ENCODE measurements at places on chromosomes 5 and 9.

DNA sequence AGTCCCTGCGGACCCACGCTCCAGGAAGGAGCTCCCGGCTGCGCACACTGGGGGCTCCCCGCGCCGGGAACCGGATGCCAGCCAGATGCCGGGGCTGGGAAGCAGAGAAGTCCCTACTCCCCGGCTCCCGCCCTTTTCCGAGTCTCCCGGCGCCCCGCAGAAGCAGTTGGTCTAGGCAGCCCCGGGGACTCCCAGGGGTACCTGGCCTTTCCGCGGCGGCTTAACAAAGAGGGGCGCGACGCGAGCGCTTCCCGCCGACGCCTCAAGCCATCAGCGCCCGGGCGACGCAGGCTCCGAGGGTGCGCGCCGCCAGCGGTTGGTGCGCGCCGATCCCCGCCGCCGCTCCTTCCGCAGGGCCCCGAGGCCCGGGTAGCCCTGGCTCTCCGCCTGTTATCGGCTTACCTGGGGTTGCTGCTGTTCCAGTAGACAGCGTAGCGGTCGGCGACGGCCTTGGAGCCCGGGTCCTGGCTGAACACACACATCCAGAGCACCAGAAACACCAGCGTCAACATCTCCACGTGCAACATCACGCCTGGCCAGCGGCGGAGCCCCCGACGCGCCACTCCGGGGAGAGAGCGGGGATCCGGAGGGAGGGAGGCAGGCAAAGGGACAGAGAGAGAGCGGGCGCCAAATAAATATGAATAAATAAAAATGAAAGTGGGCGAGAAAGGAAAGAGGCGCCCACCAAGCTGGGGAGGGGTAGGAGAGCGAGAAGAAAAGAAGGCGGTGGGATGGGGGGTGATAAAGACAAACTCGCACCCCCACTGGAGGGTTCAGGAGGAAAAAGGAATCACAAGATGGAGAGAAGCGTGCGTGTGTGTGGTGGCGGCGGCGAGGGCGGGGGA lies 428 bp downstream of the EFNA5 start:
- DNase-seq: no peak

- no peak for DNase-seq
Measured at GRCh38 chr5:17314907-17315471, 97.6 kb downstream of the BASP1 start.

GRCh38 chr9:135487281-135488012 lies 7.9 kb downstream of the PPP1R26 start:
- DNase-seq: no peak

DNA sequence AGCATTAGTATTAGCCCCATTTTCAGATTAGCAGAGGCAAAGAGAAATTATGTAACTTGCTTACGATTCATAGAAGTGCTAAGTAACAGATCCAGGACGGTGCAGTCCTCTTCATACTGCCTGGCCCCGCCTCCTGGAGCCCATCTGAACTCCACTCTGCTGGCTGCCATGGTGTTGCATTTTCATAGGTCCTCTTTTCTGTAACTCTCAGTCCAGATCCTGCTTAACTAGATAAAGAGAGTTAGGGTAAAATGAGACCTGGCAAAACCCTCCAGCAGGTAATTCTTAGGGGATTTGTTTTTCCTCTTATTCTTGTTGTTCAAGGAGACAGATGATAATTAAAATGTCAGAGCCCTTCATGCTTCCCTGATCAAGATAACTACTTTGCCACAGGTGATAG lies 135.1 kb upstream of the EFNA5 start:
- no peak for DNase-seq
